ENCODE measurements at places on chromosomes 16 and 17.

DNA sequence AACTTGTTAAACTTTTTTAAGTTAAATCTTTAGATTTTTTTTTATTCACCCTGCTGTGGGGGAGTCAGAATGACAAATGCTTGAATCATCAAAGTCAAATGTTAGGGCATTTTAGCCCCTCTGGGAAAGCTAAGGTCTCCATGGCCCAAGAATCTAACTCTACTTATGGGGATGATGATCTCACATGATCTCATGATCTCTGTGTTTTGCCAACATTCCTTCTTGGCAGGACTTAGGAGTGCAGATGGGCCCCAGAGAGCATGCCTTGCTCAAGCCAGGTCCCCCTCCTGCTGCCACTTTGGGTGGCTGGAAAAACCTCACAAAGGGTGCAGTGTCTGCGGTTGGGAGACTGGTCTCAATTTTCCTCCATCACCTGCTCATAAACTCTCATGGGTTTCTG, 108.6 kb downstream of the PRKCB start:
- peak; percentile 54 for DNase-seq

DNA sequence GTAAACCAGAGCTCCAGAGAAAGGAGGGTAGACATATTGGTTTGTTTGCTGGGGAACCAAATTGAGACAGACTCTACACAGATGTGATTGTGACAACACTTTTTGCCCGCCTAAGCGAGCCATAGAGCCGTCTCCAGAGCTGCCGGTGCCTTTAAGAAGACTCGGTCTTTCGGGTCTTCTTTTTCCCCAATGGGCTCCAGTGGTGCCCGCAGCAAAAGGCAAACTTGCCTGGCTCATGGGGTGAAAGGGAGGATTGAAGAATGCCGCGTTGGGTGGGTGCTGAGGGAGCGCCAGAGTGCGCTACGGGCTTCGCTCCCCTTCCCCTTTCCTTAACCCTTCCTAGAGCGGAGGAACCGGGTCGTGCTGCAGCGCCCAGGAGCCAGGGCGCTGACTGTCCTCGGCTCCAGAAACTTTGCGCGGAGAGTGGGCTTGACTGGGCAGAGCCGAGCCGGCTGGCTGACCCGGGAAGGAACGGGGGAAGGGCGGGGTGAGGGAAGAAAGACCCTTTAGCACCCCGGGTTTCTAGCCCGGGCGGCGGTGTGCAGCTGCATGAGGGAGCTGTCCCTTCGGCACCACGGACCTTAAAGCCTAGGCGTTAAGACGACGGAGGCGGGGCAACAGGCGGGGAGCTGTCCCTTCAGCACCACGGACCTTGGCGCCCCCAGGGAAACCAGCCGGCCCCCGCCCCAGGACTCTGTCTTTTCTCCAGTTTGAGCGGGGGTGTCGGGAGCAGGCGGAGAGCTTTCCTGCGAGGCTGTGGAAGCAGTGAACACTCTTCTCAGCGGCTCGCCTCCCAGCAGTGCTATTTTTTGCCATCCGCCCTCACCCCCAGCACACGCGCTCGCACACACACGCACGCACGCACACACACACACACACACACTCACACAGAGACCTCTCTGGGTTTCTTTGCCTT, at the start of gene CACNG3:
TSS of gene CACNG3 (plus strand) at position 880 of the 916 bp plus-strand sequence. CDS start 420 bp downstream, outside the sequence.
- no peak for DNase-seq

- DNase-seq = no peak
Measured at GRCh38 chr17:10147040-10147439, 51.4 kb downstream of the GAS7 start.

GRCh38 chr17:16975277-16975651, 3.3 kb upstream of the TNFRSF13B start:
- DNase-seq = no peak

GRCh38 chr17:57548421-57549410, 196.4 kb downstream of the CCDC182 start:
- no peak for DNase-seq

- no peak for DNase-seq
Measured at GRCh38 chr17:77962348-77962747, 3.8 kb downstream of the TNRC6C start.

- no peak for DNase-seq
Measured at GRCh38 chr17:80339731-80340456, 75.1 kb upstream of the ENDOV start.

DNA sequence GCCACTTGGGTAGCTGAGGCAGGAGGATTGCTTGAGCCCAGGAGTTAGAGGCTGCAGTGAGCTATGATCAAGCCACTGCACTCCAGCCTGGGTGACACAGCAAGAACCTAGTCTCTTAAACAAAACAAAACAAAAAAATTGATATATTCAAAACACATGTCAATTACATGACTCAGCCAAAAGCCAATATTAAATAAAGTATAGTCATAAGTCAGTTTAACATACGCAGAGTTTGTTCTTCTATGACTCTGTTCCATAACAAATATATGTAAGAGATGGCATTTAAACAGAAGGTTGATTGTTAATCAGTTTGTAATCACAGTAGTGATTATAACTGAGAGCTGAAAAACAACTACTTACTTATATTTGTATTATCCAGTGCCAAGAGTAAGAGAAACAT, 106.5 kb downstream of the CDH8 start:
- DNase-seq = no peak

GRCh38 chr16:84568066-84568465, 49.8 kb downstream of the COTL1 start:
- no peak for DNase-seq

DNA sequence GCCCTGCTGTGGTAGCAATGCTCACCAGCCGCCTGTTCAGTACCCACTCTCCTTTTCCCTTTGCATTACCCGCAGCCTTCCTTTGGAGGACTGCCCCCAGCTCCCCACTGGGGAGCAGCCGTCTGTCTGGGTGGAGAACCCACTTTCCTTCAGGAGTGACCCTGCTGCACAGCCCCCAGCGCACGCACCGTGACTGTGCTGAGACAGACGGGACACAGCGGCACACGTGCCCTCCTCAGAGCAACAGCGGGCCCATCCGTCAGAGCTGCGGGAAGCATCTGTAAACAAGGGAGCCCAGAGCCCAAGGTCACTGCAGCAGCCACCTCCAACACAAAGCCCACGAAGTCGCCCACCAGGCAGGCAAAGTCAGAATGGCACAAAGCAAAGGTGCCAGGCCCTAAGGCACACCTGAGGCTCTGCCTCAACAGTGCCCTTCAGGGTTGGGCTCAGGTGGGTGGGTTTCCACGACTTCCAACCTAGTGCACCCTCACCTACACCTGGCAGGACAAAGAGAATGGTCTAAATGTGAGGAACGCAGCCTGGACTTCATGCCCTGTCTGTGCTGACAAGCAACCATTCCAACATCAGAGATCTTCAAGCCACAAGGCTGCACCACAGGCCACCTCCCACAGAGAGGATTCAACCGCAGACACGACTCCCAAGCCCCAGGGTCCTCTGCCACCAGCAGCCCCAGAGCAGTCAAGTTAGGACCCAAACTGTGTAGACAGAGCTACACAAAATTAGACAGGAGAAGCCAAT, 9.9 kb downstream of the AXIN1 start:
- DNase-seq = no peak

DNA sequence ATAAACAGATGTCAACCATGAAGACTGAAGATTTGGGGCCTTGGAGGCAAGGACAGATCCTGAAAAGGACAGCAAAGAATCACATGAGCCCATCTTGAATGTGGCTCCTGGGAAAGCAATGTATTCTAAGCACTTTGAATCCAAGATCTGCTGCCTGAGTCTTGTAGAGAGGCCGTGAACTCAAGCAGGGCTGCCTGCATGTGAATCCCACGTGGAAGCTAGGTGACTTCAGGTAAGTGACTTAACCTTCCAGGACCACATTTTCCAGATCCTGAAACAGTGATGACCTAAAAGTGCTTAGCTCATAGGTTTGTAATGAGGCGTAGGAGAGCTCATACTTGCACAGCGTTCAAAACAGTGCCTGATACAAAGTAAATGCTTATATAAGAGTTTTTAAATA, 373.0 kb upstream of the SALL1 start:
- no peak for DNase-seq

DNA sequence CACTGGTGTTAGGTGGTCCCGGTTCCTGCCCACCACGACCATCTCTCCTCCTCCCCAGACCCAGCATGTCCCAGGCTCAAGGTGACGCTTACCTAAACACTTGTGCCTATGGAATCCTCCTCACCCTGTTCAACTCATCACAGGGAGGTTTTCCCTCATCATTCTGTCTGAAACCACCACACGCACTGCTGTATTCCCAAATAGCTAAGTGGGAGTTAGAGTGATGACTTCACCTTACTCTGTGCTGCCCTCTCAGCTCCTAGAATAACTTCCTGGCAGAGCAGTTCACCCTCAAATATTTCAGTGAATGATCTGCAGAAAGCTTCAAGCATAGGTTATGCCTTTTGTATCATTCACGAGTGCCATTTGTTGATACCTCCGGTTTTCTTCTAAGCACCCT, 216.5 kb downstream of the CPPED1 start:
- DNase-seq = peak; percentile 28

GRCh38 chr17:36475346-36475970, 11.0 kb upstream of the ZNHIT3 start:
- DNase-seq = no peak

- DNase-seq = no peak
Measured at GRCh38 chr16:51527349-51527748, 376.3 kb upstream of the SALL1 start.

DNA sequence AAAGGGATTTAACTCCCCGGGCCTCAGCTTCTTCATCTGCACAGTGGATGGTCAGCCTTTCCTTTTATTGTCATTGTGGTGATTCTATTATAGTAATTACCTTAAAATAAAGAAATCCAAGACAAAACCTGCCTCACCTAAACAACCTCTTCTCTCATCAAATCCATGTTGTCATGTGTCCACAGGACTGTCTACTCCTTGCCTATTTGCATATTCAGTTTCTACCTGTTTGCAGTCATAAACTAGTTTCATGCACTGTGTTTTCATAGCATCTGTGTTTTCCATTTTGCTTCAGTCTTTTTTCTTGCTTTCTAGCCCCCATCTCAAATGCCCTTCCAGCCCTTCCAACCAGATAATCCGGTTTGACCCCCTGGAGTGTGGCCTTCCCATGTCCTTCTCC, 44.3 kb upstream of the CPNE2 start:
- no peak for DNase-seq

DNA sequence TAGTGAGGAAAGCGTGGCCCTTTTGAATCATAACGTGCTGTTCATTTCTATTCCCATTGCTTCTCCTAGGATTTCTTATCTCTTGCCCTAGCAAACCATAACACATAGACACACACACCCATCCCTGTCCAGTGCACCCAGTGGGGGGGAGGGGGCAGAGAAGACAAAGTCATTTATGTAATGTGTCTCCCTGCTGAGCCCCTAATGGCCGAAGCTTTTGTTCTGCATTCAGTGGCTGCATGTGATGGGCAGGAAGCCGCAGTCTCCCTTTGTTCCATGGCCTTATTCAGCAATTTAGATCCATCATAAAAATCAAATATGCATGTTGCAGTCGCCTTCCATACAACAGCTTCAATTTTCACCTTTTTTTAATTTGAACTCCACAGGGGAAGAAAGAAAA, 325.4 kb downstream of the ZFHX3 start:
- DNase-seq = no peak

DNA sequence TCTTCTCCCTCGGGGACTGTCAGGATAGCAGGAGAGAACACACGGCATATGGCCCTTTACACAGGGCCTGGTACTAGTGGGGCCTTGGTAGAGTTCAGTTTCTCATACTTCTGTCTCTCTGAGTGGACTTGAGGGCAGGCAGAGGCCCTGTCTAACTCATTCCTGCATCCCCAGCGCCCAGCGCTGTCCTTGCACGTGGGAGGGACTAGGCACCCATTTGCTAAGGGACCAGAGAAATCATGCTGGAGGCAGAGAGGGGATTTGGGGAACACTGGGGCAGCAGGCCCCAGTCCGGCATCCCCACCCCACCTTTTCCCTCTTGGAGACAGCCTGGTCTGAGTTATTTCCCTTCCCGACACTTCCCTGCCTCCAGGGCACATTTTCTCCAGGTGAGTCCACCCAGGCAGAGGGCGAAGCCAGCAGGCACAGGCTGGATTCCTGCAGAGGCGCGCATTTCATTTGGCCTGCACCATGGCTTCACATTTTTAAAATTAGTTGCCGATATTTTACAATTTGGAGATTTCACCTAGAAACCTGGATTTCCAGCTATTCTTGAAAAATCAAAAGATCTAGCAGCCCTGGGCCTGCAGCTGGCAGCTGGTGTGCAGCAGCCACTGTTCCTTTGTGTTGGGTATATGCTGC, 9.7 kb upstream of the NKD1 start:
- peak; percentile 49 for DNase-seq

DNA sequence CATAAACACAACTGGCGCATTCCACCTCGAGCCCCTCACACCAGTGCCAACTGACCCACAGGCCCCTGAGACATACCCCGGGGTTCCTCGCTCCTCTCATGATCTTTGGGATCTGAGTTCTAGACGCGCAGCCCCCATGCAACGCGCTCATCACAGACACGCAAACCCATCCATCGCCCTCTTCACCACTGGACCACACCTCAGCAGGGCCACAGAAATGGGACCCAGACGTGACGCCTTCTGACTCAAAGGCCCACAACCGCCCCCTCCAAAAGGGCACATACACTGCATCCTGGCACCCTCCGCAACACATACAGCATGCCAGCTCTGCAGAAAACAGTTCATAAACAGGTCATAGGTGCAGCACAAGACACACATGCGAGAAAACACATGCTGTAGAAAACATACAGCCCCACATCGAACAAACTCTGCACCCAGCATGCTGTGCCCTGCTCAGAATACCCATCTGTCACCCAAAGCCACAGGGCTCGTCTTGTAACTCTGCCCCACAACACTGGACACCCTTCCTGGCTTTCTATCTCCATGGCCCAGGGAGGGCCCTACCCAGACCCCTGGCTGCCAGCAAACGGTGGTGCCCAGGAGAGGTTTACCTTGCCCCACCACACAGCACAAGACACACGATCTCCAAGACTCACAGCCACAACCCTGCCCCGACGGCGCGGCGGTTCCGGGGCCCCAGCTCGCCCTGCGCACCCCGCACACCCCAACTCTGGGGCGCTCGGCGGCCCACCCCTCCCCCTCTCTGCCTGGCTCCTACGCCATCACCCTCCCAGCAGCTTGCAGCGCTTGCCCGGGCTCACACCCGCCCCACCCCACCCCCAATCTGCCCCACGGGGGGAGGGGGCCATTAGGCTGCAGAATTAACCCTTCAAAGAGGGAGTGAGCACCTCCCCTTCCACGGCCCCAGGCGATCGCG, 887 bp downstream of the ZBTB4 start:
- no peak for DNase-seq

GRCh38 chr16:88705076-88705684, 1.0 kb downstream of the RNF166 start:
- DNase-seq = no peak

DNA sequence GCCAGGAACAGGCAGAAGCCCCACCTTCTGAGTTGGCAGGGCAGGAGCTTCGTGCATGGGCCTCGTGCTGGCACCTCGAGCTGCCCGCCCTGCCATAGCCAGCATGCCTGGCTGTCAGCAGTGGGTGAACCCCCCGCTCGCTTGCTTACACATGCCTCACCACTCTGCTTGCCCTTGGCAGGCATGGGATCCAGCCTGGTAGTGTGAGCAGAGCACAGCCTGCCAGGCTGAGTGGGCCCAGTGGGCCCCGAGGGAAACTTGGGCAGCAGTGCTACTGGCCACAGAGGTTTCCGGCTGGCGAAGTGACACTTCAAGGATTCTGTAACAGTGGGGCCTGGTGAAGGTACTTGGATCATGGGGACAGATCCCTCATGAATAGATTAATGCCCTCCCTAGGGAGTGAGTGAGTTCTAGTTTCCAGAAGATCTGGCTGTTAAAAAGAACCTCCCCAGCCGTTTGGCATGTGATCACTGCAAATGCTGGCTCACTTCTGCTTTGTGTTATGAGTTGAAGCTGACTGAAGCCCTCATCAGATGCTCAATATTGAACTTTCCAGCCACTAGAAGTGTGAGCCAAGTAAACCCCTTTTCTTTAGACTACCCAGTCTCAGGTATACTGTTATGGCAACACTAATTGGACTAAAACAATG, 114.7 kb downstream of the BCAS3 start:
- DNase-seq = no peak

Measured in coronary artery (tissue), 2 donors.